ENCODE measurements at places on chromosomes 6 and 20.

GRCh38 chr6:95923518-95923917, 92.3 kb upstream of the FUT9 start:
- DNase-seq = no peak

GRCh38 chr6:125930765-125931418, 25.7 kb upstream of the HINT3 start:
- no peak for DNase-seq

GRCh38 chr20:62202083-62202395, 18.0 kb downstream of the HRH3 start:
- no peak for DNase-seq

DNA sequence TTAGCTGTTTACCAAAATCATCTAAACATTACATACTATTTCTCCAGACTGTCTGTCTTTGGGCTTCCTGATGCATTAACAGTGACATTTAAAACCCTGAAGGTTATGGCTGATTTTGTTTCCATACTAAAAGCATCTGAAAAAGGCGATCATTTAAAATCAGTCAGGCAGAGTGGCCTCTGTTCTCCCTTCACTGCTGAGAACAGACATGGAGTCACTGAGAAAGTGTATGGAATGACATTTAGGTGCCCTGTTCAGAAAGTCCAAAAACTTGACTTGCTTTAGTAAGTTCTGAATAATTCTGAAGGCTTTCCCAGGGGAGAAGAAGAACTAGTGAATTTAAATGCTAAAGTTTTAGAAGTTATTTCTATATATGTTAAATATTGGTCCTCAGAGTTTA, 83.0 kb downstream of the MAP7 start:
- DNase-seq = no peak

- DNase-seq = no peak
These were observed 21.3 kb downstream of the ZNF831 start for GRCh38 chr20:59184880-59185447.

GRCh38 chr20:56566621-56567020, 33.6 kb downstream of the FAM209B start:
- DNase-seq = no peak

DNA sequence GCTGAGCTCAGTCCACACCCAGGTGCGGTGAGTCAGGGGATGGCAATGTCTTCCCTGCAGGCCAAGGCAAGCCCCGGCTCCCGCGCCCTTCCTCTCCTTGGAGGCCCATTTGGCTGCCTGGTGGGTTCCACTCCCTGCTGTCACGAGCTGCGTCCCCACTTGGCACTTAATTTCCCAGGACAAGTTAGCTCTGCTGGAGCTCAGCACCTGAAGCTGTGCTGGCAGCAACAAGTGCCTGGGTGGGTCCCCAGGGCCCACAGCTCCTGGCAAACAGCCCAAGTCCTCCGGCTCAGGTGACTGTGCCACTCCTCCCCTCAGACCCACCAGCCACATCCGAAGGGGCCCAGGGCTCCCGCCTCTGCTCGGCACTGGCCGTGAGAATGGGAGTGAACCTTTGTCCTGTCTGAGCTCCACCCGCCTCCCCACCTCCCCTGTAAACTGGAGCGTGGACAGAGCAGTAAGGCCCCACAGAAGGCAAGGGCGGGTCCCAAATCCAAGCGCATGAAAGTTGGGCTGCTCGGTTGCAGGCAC, 16.9 kb downstream of the LAMA5 start:
- no peak for DNase-seq

DNA sequence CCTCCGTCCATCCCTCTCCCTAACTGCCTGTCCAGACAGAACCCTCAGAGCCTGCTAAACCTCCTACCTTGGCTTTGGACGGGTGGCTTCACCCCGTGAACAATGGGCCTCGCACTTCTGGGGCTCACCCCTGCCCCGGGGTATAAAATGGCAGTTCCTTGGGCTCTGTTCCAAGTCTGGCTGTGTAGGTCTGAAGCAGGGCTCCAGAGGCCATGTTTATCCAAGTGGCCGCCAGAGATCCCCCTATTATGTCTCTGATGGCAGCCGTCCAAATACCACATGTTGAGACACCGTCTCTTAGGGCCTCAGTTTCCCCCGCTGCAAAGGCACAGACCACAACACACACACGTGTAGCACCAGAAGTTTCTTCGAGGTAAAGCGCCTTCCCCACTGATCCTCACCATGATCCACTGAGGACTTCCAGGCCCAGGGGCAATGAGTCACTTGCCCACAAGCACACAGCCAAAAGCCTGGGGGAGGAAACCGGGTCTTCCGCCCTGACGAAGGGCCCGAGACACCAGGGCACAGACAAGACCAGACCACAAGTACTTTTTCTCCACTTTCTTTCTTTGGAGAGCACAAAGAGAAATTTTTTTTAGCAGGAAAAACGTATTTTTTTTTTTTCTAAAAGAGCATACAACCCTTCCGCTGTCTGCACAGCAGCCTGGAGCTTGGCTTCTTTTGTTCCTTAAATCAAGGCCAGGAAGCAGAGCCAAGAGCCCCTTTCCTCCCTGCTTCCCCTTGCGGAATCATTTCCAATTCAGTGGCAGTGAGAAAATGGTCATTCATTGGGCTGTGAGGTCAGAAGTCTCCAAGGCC, 11.8 kb downstream of the CPNE5 start:
- peak; percentile 51 for DNase-seq

- no peak for DNase-seq
These were observed 60.7 kb downstream of the PCSK2 start for GRCh38 chr20:17287503-17287902.

DNA sequence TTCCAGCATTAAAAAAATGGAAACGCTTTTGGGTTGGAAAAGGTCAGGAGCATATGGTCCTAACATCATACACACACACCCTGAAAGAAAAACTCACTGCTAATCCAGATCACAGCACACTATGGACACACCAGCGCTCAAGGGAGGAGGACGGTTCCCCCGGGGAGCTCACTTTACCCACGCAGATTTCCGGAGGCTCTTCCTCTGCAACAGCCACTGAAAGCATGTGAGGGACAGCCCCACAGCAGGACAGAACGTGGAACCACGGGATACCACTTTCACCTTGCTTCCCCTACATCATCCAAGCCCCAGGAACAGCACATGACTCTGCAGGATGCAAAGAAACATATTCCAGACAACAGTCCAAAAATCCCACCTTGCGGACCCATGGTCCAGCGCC, 13.2 kb downstream of the SNHG17 start:
- no peak for DNase-seq

GRCh38 chr6:38755874-38756273, 40.8 kb downstream of the DNAH8 start:
- DNase-seq = no peak

- DNase-seq = no peak
These were observed 77.5 kb upstream of the MARCKS start for GRCh38 chr6:113779656-113780055.

DNA sequence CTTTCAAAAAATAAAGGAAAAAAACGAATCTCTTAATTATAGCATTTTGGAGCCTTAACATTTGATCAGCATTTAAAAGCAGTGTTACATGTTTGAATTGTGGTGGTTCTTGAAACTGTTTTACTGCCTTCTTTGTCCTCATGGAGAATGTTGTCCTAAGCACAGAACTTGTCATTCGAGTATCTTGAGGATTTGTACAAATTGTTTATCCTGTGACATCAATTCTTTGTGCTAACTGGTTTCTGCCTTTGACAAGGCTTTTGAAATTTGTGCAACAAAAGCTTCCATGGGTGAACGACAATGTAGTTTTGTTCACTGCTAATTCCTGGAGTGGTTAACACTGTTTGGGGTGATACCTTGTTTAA, 130.8 kb downstream of the SCAF8 start:
- no peak for DNase-seq

- no peak for DNase-seq
These were observed 56.9 kb downstream of the FAM217A start for GRCh38 chr6:4021854-4022695.

- peak; percentile 82 for DNase-seq
These were observed 55.5 kb upstream of the SGK1 start for GRCh38 chr6:134373282-134373922.

DNA sequence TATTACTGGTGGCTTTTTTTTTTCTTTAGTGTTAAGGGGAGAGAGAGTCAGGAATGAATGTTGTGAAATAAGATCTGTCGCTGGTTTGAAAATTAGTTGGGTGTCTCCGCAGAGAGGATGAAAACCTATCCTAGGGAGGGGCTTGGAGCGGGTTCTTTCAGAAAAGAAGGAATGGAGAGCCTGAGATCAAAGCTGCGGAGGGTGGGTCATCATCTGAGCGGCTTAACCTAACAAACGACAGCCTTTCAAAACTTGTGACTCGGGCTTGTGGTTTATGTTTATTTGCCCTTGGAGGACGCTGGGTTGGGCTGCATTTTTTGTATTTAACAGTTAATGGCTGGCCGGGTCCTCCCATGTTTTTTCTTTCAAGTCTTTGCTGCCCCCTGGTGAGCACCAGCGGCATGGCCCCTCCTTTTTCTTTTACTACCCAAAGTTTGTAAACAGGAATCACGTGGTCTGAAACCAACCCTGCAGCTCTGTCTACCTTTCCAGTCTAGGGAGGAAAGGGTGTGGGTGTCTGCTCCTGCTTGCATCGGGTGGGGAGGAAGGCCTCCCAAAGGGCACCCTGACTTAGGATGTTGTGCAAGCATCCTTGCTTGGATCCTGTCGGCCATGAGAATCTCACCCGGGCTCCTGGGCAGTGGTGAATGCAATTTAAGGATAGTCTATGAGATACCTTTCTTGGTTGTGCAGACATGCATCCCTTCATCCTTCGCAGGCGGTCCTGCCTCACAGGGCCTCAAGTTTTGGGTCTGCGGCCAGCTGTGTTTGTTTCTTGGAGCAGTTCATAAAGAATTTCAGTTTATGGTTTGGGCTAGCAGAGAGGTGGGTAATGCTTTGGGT, 2.2 kb downstream of the PIM1 start:
- DNase-seq = peak; percentile 83

DNA sequence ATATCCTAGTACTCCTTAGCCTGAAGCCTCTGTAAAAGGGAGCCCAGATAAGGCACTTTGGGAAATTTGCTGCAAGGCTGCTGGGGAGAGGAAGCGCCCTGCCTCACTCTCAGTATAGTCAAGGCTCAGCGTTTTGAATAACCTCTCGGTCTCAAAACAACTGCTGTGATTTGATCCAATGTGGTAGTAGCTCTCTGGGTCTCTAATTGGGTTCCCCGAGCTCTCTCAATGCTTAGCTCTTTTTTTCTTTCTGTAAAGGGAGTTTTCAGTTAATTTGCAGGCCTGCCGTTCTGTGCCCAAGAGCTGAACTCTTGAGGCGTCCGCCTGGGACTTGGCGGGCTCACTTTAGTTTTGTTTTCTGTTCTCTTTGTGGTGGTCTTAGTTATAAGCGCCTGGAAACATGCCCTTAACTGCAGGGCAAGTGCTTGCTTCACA, 41.2 kb downstream of the ZHX3 start:
- peak; percentile 63 for DNase-seq

DNA sequence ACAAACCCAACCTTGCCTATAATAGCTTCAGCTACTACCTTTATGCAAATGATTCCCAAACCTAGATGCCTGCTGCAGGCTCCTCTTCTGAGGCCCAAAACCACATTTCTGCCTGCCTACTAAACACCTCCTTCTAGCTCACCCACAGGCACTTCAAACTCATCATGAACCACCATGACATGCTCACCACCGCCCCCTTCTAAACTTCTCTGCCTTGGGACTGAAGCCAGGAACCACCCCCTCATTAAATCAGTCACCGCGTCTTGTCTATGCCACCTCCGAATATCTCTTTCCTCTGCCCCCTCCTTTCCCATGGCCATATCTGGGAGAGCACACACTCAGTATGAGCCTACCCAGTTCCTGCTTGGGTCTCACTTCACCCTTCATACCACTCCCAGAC, 101.2 kb downstream of the SNAP25 start:
- DNase-seq = no peak

DNA sequence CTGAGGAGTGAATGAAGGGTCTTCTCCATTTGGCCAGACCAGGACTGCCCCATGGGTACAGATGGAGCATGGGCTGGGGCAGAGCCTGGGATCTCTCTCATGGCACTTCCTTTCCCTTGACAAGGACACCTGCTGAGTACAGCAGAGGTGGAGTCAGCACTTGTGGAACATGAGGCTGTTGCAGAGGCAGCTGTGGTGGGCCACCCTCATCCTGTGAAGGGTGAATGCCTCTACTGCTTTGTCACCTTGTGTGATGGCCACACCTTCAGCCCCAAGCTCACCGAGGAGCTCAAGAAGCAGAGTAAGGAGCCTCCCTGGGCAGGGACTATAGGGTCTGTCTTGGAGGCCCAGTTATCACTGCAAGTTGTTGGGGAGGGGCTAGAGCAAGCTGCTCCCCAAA, 29.6 kb downstream of the GSS start:
- DNase-seq = no peak
